HepG2 (cell line): ENCODE measurements at places on chromosomes 7 and 10. TPM values are rescaled to one million over a fixed set of nuclear protein-coding genes. Genes with fewer than 3 reads are reported as not detected.

GRCh38 chr7:50921114-50921813, 138.6 kb upstream of the GRB10 start:
- no peak for DNase-seq

TIAL1 gene
- 145 and 148 TPM in 2 replicates for polyA plus RNA-seq

- DNase-seq: no peak
These were observed 158.3 kb downstream of the TCF7L2 start for GRCh38 chr10:113108194-113108835.

UBE2D4 gene
- polyA plus RNA-seq: 14.2 and 16.0 TPM in 2 replicates

DNA sequence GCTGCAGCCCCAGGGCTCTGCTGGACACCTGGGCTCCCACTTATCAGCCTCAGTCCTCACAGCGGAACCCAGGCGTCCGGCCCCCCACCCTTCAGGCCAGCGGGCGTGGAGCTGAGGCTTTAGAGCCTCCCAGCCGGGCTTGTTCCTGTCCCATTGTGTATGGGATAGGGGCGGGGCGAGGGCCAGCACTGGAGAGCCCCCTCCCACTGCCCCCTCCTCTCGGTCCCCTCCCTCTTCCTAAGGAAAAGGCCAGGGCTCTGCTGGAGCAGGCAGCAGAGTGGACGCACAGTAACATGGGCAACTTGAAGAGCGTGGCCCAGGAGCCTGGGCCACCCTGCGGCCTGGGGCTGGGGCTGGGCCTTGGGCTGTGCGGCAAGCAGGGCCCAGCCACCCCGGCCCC, 2.7 kb downstream of the NOS3 start:
- no peak for DNase-seq

DNA sequence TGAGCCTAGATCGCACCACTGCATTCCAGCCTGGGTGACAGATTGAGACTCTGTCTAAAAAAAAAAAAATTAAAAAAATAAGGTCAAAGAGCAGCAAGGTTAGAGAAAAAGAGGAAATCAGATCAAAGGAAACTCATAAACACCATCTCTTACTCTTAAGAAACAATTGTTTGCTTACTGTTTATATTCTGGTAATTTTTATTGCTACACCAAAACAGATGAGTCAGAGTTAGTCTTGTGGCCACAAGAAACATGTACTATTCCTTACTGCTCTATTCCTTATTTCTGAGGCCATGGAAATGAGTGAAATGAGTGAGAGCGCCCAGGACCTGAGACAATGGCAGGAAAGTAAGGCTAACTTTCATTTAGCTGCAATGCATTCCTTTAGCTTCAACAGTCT, 387.3 kb downstream of the HPSE2 start:
- DNase-seq: no peak

- DNase-seq: no peak
These were observed 40.9 kb upstream of the MTPN start for GRCh38 chr7:136018104-136018503.

- no peak for DNase-seq
These were observed 58.6 kb upstream of the COL13A1 start for GRCh38 chr10:69742928-69743602.

ORC5 gene
- polyA plus RNA-seq: 3.1 and 4.8 TPM in 2 replicates

DNA sequence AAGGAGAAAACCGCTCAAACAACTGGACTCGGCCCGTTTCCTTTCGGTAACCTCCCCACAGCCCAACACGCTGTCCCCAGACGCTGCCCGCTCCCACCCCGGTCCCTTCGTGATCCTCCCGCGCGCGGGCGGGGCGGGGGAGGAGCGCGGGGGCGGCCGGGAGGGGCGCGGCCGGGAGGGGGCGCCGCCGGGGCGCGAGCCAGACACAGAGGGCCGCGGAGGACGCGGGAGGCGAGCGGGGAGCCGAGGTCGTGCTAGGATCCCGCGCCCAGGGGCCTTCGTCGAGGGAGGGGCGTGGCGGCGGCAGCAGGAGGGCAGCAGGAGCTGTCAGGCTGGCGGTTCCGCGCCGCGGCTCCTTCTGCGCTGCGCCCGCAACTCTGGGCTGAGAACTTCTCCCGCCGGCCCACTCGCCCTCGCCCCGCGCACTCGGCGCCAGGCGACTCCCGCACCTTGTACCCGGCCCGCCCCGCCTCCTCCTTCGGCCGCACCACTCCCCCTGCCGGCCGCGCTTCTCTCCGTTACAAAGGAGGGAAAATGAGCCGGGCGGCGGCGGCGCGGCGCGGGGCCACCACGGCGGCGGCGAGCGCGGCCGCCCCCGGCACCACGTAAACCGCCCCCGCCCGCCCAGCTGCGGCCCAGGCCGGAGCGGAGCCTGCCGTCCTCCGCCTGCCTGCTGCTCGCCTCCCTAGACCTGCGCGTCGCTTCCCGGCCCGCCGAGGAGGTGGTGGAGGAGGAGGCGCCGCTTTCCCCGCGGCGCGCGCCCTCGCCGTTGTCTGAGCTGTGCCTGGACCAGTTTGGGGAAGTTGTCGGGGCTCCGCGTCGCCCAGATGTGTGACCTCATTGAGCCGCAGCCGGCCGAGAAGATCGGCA, at the start of gene CDK14:
TSS of gene CDK14 (plus strand) at position 521 of the 870 bp plus-strand sequence. CDS start at position 828, 307 bp downstream.
- peak; percentile 46 for DNase-seq

GRCh38 chr10:50210876-50211275, 40.4 kb downstream of the ASAH2 start:
- DNase-seq: no peak

DNA sequence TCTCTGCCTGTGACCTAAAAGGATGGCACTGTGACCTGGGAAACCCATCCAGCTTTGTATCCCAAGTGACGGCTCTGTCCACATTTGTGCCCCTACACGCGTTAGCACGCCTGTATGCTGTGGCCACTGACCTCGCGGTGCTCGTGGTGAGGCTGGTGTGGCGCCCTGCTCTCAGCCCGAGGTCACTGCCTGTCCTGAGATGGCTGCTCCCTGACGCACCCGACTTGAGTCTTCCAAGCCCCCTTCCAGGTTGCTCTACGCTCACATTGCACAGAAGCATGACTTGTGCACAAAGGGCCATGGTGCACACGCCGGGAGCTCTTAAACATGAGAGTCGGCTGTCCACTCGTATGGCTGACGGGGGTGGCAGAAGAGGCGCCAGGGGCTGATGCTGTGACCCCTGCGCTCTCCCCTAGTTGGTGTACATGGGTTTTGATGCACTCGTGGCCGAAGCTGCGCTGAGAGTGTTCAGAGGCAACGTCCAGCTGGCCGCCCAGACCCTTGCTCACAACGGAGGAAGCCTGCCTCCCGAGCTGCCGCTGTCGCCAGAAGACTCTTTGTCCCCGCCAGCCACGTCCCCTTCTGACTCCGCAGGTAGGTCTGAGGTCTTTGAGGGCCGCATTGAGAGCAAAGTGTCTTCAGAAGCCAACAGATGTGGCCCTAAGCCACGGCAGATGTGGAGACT, 33.5 kb downstream of the WDR86 start:
- no peak for DNase-seq

DNA sequence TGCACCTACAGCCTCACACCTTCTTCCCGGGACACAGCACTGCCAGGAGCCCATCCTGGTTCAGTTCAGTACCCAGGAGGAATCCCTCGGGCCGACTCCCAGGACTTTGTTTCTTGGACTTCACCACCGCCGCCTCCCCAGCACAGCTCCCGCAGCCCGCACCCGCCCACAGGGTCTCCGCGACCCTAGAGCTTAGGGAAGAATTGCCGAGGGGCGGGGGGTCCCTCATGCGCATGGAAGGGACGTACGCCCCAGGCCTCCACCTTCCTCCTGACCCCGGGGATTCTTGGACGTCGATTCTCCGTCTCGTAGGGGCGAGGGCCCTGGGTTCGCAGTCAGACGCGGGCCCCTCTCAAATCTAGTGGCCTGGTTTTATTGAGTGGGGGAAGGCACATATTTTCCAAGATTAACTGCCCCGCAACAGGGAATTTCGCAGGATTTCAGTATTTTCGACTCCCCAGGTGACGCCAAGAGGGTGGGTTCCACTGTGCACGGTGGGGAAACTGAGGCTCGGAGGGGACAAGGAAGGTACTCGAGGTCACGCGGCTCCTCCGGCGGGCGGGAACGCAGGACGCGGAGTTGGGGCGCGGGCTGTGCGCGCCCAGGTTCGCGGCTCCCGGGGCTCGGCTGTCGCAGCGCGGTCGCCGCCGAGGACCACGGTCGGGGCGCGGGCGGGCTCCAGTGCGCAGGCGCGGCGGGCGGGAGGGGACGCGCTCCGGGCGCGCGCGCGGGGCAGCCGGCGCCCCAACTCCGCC, at the start of gene ADCY1:
TSS of gene ADCY1 (plus strand) at position 708 of the 755 bp plus-strand sequence. CDS start 176 bp downstream, outside the sequence.
- DNase-seq: no peak

GRCh38 chr10:61994405-61995219, 93.1 kb downstream of the ARID5B start:
- DNase-seq: no peak

GRCh38 chr7:132179080-132179430, 397.2 kb downstream of the PLXNA4 start:
- no peak for DNase-seq

DNA sequence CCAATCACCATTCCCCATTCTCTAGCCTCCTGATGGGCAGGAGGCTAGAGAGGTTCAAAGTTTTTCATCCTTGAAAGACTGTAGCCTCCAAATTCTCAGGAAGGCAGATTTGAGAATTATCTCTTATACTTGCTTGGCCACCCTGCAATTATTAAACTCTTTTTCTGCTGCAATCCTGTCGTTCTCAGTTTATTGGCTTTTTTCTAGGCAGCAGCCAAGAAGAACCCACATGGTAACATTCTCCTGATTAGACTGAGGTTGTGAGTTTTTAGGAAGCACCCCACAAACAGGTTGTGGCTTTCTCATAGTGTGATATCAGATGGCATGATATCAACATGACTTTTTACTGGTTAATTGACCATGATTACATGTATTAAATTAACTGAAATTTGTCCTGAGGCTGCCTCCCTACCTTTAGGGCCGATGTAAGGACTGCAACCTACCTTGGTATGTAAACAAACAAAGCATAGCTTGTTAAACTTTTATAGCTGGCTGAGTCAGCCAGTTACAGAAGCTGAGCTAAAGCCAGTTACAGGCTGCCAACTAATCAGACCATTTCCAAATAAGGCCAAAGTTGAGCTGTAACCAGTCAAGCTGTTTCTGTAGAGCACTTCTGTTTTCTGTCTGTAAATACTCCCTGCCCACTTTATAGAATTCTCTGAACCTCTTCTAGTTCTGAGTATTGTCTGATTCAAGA, 3.2 kb upstream of the ZNF248 start:
- peak; percentile 27 for DNase-seq

ZNF862 gene
- polyA plus RNA-seq: 2.0 and 2.8 TPM in 2 replicates

MMP21 gene
- not detected in 2 replicates for polyA plus RNA-seq

RELN gene
- 286 and 315 TPM in 2 replicates for polyA plus RNA-seq

DNA sequence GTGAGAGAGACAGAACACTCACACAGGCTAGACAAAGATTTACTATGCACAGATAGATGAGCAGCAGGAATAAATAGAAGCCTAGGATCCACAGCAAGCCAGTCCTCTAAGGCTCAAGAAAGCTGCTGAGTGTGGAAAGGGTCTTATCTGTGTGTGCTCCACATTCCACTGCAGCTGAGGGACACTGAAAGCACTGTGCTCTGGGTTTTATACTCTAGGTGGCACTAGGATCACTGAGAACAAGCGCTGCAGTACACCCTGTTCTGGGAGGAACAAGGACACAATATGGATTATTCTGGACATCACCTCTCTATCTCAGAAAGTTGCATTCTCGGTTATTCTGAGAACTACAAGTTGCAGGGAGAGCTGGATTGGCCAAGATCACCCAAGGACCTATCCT, 4.9 kb upstream of the KLHL7 start:
- DNase-seq: peak; percentile 28

CPA2 gene
- 0.04 TPM in 1 of 2 replicates, not detected in the other for polyA plus RNA-seq

CYP26C1 gene
- not detected in 2 replicates for polyA plus RNA-seq

DNA sequence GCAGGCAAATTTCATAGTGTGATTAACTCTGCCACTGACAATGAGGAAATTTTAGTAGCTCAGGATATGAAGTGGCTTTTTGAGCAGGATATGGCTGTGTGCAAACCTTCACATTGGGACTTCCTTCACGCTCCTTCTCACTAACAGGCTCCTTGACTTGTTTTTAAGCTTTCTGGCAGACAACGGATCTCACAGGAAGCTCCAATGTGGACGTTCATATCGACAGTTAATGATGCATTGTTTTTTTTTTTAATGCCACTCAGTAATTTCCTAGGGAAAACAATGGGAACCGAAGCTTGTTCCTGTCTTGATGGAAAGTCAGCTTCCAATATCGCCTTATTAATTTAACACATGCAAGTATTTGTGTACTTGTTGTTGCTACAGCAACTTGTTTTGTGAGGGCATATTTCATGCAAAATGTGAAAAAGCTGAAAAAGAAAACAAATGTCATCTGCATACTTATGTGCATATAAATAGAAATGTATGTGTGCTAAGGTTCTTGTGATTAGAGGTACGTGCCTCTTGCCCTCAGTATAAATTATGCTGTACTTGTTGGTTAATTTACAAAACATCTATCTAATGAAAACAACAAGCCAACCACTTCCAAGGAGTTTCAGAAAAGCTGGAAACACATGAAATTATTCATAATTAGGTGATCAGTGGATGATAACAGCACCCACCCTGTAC, 84.7 kb downstream of the NRP1 start:
- DNase-seq: no peak

DNA sequence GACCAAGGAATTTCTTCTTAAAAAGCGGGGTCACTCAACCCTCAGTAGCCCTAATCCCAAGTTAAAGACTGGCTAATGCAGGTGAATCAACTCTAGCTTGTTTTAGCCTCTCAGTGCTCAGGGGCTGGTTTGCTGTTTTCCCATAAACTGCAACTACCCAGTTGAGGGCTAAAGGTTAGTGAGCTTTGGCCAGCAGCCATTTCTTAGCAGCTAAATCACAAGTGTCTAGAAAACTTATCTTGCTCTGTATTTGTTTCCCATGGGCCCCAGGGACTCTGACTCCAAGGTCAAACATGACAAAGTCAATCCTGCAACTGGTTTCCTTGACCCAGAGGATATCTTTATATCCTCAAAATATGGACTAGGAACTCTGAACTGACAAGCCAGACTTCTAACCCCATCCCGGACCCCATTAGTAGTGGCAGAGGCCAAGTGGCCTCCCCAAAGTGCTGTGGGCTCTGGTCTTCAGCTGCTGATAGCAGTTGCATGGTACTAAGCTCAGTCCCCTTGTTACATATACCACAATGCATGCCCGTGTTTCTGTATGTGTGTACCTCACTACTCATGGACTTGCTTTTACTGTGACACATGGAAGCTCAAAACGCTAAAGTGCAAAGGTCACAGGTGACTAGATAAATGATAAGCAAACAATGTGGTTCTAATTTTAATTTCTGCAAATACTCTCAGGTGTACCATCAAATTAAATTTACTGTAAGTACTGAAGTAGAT, 793.0 kb upstream of the IGFBP3 start:
- DNase-seq: no peak

MTPN gene
- 25.6 and 31.1 TPM in 2 replicates for polyA plus RNA-seq

GRCh38 chr7:83060218-83060617, 102.5 kb downstream of the PCLO start:
- DNase-seq: no peak

OR2A5 gene
- not detected in 2 replicates for polyA plus RNA-seq
